ENCODE measurements at places on chromosomes 5 and 9.

- no peak for DNase-seq
Observed at GRCh38 chr9:98867429-98868168, 60.1 kb downstream of the GALNT12 start.

- no peak for DNase-seq
Observed at GRCh38 chr9:93650448-93650847, 74.1 kb downstream of the PHF2 start.

DNA sequence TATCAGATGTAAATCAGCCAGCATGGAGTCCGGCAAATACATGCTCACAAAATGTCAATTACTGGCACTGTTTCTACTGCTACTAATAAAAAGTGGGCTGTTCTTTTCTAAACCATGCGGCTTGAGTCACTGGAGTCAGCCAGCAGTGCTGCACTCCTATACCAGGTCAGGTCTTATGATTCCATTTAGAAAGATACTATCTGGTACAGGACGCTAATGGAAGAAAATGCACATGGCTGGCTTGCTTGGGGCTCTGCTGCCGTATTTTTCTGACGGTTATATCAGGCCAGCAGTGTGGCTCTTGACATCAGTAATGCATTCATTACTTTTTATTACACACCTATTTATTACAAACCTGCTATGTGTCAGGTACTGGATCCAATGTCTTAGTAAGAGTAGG is 74.3 kb downstream of the NDFIP1 start:
- DNase-seq, result no peak

GRCh38 chr9:126113176-126113575 is 213.5 kb upstream of the MVB12B start:
- DNase-seq, result no peak

DNA sequence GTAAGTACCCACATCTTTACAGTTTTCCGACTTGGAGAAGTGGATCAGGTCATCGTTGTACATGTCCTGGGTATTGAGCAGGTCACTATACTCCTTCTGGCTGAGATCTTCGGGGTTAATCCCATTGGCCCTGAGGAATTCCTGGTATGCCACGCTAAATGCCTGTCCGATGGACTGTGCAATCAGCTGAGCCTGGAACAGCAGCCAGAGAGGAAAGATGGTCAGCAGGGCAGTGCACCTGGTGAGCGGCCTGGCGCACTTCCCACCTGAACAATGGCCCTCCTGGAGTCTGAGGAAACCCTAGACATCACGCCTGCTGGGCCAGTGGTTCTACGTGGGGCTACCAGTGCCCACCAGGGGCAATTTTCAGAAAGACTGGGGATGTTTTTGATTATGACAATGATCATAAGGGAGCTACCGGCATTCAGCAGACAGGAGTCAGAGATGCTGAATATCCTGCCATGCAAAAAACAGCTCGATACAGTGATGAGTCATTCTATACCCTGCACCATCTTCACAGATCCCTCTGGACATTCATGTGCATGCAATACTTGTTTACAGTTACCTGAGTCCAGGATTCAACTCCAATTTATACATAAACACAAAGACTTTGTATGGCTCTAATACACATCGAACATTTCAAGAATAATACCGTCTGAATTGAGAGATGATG is 127.2 kb downstream of the ENTREP1 start:
- no peak for DNase-seq

GRCh38 chr5:54867310-54867944 is 118.0 kb downstream of the ESM1 start:
- peak; percentile 37 for DNase-seq

DNA sequence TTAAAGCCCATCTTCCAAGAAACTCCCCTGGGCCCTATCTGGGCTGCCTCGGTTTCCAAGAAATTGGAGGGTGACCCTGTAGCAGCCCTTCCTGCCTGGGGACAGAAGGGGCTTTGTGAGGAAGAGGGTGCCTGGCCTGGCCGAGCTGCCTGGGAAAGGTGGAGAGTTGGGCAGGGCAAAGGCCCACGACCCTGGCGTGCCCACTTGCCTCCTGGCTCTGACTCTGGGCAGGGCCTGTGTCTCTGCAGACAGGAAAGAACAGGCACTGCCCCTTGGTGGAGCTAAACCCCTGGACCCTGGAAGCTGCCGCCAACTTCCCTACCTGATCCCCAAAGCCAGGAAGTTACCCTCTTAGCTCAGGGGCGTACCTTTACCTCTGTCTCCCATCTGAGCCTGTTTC is 149.3 kb downstream of the RGS3 start:
- no peak for DNase-seq

GRCh38 chr5:138978581-138978980 is 103.4 kb upstream of the LRRTM2 start:
- DNase-seq, result no peak

DNA sequence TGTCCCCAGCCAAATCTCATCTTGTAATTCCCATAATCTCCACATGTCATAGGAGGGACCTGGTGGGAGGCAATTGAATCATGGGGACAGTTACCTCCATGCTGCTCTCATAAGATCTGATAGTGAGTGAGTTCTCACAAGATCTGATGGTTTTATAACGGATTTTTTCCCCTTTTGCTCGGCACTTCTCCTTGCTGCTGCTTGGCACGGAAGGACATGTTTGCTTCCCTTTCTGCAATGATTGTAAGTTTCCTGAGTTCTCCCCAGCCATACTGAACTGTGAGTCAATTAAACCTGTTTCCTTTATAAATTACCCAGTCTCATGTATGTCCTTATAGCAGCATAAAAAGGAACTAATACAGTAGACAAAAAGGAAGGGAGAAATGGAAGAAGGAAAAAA is 76.7 kb upstream of the CCNG1 start:
- no peak for DNase-seq

GRCh38 chr5:32559411-32559810 is 25.9 kb upstream of the SUB1 start:
- DNase-seq, result no peak

- DNase-seq, result no peak
Observed at GRCh38 chr9:118183576-118183975, 479.4 kb downstream of the TLR4 start.

DNA sequence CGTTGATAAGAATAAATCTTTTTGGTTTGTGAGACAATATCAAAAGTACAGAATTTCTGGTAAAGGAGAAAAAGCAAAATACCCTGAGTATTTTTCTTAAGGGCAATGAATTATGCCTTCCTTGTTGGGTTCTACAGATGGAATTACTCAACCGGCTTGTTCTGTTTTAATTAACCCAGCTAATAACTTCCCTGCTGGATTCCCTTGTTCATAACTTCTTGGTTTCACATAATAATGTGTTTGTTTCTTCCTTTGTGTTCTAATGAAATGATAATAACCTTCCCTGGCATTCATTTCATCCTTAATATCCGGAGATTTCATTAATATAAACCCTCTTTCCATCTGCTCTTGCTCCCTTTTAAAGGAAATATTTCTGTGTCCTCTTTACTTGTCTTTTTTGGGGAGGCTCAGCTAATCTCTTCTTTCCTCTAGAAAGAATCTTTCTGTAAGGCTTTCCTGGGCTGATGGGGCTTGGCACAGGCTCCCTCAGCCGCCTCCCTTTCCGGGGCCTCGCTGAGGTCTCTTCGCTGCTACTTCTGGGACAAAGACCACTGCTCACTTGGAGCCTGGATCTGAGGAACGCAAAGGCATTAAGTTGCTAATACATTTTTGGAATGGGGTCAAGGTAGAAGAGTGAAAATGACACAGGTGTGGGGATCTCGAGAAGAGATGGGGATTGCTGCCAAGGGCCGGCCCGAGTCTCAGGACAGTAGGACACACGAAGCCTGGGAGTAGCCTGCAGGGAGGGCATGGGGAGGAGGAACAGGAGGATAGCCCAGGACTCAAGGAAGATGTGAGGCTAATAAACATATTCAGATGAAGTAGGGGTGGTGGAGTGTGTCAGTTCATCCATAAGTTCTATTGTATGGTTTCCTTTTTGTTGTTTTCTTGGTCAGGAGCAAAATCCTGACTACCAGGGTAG is 118.5 kb downstream of the NRG2 start:
- DNase-seq, result no peak

DNA sequence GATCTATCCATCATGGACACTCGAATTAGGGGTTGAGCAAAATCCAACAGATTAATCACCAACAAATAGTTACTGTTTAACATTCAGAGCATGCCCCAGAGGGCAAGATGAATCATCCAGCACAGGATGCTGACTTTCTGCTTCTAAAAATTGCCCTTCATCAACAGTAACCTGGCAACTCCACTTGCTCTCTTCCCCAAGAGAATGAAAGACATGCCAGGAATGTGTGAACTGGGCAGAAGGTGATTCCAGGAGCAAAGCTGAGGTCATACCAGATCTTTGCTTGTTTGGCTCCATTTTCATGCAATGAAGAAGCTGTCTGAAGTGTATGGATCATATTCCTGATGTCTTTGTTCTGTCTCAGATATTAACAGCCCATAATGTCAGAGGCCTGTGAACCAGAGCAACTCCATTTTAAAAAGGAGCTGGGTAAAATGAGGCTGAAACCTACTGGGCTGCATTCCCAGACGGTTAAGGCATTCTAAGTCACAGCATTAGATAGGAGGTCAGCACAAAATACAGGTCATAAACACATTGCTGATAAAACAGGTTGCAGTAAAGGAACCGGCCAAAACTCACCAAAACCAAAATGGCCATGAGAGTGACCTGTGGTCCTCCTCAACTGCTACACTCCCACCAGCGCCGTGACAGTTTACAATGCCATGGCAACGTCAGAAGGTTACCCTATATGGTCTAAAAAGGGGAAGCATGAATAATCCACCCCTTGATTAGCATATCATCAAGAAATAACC is 2.5 kb upstream of the ZNF367 start:
- DNase-seq, result no peak

GRCh38 chr9:125470767-125471580 is 209.3 kb downstream of the GAPVD1 start:
- no peak for DNase-seq

GRCh38 chr5:72451741-72452505 is 55.3 kb downstream of the ZNF366 start:
- DNase-seq, result no peak

DNA sequence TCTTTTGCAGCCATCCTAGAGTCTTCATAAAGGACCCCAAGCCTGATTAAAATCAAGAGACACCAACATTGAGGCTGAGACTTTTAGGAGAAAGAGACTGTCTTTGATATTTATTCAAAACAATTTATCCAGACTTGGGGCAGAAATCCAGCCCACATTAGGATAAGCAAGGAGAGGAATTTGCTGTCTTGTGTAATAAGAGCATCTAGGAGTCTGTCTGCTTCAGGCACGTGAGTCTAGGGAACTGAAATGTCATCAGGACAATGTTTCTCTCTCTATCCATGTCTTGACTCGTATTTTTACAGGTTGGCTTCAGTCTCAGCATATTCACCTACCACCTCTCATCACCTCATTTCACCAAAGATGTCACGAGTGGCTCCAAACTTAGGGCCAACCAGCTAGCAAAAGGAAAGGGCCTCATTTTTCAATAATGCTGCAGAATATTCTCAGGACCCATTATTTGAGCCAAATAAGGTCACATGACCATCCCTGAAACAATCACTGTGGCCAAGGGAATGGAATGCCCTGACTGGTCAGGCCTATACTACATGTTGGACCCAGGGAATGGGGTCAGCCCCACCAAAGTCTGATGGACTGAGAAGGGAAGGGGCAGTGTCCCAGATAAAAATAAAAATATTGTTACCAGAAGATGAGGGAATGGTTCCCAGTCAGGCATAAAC is 70.3 kb upstream of the SAP30L start:
- no peak for DNase-seq

DNA sequence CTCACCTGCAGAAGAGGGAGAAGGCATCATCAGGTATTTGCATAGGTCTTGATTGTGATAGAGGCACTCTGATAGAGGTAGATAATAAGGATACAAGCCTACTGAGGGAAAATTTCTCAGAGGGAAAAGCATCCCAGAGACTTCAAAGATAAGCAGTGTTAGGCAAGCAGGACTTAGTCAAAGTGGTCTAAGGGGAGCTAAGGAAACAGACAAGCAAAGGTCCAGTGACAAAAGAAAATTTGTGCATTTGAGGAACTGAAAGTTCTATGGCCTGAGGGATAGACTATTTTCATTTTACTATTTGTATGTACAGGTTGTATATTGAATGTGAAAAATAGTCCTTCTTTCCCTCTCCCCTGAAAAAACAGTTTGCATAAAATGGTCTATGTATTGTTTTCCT is 27.4 kb downstream of the OXCT1 start:
- DNase-seq, result no peak

DNA sequence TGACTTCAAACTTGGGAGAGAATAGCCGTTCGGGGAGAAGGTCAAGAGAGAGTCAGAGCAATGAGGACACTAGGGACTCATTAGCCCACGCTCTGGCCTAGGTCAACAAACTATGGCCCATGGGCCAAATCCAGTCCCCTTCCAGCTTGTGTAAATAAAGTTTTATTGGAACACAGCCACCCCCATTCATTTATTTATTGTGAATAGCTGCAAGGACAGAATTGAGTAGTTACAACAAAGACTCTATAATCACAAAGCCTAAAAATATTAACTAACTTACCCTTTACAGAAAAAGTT is 33.1 kb upstream of the TRIM32 start:
- no peak for DNase-seq

- no peak for DNase-seq
Observed at GRCh38 chr9:136530461-136531089, 15.3 kb downstream of the NOTCH1 start.

GRCh38 chr9:36023260-36024048 is 13.3 kb upstream of the RECK start:
- DNase-seq, result no peak

DNA sequence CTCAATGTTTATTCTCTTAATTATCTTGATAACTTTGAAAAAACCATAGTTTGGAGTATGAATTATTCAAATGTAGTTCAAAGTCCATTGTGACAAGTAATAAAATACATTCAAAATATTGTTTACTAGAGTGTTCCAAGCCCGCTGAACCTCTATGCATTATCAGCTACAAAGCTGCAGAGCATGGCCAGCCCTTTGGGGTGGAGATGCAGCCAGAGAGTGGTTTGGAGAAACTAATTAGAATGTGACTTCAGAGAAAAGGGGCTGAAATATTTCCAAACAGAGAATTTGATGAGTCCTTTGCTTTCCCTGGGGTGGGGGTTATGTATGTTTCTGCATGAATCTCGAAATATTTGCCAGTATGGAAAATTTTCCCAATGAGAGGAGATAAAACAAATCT is 211.3 kb downstream of the NTRK2 start:
- DNase-seq, result no peak

Measured in DMS 273 treated with DMSO at 0.1 percent for 48 hours (cell line).